Fibroblast of skin of right quadriceps (primary cell): ENCODE measurements at places on chromosomes 7 and 10.
A peak's percentile ranks its signal among the peaks of the same experiment; 100 is the strongest.

DNA sequence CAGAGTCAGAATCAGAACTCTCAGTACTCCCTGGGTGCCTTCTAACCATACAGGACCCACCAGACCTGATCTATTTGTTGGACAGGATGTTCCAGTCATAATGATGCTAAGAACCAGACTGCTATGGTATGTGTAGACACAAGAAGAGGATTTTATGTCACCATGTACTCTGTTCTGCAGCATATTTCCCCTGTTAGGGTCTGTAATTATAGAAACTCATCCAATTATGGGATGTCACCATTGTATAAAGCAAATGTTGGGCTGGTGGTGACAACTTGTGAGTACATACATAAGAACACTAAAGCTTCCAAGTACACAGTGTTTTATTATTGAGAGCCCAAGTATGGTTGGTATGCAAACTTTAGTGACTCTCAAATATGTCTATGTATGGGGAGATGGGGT, 67.1 kb upstream of the AGBL3 start:
- DNase-seq: peak; percentile 83

DNA sequence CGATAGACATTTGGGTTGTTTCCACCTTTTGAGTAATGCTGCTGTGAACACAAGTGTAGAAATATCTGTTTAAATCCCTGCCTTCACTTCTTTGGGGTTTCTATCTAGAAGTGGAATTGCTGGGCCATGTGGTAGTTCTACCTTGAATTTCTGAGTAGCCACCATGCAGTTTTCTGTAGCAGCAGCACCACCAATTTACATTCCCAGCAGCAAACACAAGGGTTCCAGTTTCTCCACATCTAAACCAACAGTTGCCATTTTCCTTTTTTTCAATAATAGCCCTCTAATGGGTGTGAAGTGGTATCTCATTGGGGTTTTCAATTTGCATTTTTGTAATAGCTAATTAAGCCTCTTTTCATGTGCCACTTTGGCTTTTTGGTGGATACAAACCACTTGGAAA, 209.8 kb downstream of the CCDC3 start:
- DNase-seq: no peak

- DNase-seq: no peak
Observed at GRCh38 chr7:74320645-74321221, 31.5 kb downstream of the CLIP2 start.

DNA sequence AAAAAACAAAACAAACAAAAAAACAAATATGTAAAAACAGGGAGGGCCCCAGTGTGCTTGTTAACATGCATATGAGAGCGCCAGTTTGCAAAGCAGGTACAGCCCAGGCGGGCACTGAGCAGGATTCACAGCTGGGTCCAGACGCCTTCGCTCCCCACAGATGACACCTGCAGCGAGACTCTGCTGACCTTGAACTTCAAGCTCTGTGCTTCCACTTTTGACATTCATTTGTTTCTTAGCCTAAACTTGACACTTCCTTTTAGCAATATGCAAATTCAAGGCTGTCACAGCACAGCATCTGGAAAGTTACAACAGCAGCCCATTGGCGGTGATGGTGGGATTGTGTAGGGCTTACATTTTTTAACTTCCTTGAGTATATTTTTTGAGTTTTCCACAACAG, 88.8 kb upstream of the TNS3 start:
- no peak for DNase-seq

DNA sequence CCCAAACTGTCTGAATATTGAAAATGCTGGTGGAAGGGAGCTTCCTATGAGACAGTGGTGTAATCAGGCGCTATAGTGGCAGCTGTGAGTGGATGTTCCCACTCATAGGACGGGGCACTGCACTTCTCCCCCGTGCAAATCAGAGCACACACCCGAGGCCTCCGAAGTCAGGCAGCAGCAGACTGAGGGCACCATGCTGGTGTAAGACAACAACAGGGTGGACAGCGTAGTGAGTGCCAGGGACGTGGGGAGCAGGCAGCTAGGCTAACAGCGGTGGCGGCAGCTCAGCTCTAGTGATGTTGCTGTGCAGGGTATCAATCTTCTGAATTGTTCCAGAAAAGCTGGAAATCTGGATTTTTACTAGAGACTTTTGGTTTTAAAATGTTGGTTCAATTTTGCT, 19.2 kb downstream of the C10orf53 start:
- no peak for DNase-seq

GRCh38 chr7:38682606-38683005, 51.4 kb upstream of the AMPH start:
- DNase-seq: no peak

GRCh38 chr7:47539398-47540052, 42.4 kb downstream of the TNS3 start:
- peak; percentile 36 for DNase-seq

- DNase-seq: peak; percentile 80
Observed at GRCh38 chr10:61837755-61838171, 63.7 kb upstream of the ARID5B start.

GRCh38 chr10:13739183-13739582, 152.4 kb downstream of the PRPF18 start:
- peak; percentile 53 for DNase-seq

DNA sequence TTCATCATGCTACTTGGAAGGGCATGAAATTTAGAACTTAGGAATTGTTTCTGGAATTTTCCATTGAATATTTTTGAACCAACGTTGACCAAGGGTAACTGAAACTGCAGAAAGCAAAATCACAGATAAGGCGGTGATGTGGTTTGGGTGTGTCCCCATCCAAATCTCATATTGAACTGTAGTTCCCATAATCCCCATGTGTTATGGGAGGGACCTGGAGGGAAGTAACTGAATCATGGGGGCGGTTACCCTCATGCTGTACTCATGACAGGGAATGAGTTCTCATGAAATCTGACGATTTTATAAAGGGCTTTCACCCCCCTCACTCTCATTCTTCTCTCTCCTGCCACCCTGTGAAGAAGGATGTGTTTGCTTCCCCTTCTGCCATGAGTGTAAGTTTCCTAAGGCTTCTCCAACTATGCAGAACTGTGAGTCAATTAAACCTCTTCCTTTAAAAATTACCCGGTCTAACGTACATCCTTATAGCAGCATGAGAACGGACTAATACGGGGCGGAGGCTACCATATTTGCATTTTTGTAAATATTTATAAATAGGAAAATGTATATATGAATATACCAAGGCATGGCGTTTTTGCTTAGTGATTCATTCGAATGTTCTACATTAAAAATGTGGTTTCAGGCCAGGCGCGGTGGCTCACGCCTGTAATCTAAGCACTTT, 12.4 kb downstream of the NMT2 start:
- DNase-seq: no peak

- peak; percentile 26 for DNase-seq
Observed at GRCh38 chr7:135842446-135843179, 94.0 kb upstream of the FAM180A start.

GRCh38 chr7:52825611-52826010, 209.8 kb upstream of the POM121L12 start:
- no peak for DNase-seq

- no peak for DNase-seq
Observed at GRCh38 chr10:43204042-43204942, 62.6 kb downstream of the RASGEF1A start.

DNA sequence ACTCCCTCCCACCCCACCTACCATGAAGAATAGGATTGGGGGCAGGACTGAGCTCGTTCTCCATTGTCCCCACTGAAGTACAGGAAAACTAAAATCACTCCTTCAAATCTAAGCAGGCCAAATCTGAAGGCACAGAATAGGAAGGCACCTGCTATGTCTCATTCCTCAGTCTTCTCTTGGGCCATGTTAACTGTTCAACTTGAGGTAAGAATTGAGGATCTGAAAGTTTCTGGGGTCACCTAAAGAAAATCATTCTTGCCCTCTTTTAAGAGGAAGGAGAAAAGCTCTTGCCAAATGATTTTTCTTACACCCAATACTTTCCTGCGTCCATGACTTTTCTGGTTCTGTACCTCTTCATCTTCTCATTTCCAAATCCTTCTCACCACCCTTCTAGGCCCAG, 4.9 kb downstream of the CPN1 start:
- no peak for DNase-seq

GRCh38 chr10:17233286-17233991, 5.4 kb downstream of the VIM start:
- DNase-seq: peak; percentile 57

- peak; percentile 72 for DNase-seq
Observed at GRCh38 chr10:79101560-79102497, 33.1 kb downstream of the ZMIZ1 start.

DNA sequence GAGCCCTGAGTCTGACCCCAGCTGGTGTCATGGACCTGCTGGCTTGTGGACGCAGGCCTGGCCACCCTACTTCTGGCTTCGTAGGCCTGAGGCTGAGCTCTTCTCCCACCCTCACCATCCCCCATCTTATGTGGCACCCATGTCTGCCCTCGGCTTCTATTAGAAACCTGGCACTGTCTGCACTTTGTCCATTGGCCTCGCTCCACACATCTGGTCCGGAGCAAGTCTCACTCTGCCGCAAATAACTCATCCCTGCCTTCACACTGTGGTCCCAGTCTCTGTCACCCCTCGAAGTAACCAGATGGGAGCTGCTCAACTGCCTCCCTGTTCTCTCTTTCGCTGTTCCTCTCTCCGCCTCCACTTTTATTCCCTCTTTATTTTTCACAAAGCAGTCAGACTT, 78.6 kb downstream of the TRRAP start:
- DNase-seq: peak; percentile 19

- DNase-seq: no peak
Observed at GRCh38 chr10:30058570-30059132, 735 bp downstream of the JCAD start.

DNA sequence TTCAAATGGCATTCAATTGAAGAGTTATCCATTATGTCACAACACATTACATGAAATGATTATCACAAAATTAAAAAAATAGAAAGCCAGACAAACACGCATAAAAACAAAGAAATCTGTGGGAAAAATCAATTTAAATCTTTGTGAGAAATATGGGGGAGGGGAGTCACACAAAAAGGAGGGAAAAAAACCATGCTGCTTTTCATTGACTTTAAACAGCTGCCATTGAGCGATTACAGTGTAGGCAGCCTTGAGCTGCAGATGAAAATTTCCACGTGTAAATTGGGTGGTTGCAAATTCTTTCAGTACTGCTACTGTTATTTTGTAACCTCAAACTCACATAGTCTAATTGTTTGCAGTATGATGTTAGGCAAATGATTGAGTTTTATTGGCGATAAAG, 889.9 kb upstream of the PHF14 start:
- no peak for DNase-seq

- DNase-seq: no peak
Observed at GRCh38 chr7:100016215-100016901, 962 bp downstream of the ZKSCAN1 start.

- peak; percentile 61 for DNase-seq
Observed at GRCh38 chr10:58952162-58952601, 224.3 kb upstream of the PHYHIPL start.

DNA sequence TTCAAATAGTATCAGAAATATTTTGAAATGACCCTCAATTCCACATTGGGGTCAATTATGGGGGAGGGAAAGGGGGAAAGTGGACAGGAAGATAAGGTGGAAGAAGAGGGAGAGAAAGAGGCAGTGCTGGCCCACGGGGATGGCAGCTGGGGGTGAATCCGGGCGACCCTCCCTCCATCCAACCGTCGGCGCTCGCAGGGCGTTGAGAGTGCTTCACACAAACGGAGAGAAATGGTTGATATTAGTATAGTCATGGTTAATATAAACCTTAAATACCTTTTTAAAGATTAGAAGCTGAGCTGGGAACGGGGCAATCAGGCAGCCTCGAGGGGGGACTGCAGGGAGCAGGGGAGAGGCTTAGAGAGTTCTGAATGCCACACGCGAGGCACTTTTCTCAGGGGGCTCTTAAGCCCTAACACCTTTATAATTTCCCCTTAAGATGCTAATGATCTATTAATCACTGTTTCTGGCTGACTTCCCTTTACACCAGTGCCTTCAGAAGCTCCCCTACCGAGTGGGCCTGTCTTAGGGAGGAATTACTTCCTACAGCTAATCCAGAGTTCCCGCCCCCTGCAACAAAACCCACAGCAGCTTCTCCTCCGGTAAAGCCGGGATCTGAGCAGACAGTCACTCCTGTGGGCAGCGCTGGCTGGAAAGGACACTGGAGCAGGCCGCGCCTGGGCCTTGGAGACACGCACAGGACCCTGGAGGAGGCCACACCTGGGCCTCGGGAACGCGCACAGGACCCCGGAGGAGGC, 39.5 kb downstream of the PRKAG2 start:
- DNase-seq: no peak

- DNase-seq: peak; percentile 48
Observed at GRCh38 chr10:90398566-90398965, 459.3 kb downstream of the HTR7 start.
